ENCODE measurements at places on chromosomes 11 and 22.

GRCh38 chr11:43933608-43934551, 8.6 kb upstream of the C11orf96 start:
- DNase-seq = peak; percentile 70

GRCh38 chr11:108496643-108497256, 1.4 kb downstream of the POGLUT3 start:
- DNase-seq = peak; percentile 21

DNA sequence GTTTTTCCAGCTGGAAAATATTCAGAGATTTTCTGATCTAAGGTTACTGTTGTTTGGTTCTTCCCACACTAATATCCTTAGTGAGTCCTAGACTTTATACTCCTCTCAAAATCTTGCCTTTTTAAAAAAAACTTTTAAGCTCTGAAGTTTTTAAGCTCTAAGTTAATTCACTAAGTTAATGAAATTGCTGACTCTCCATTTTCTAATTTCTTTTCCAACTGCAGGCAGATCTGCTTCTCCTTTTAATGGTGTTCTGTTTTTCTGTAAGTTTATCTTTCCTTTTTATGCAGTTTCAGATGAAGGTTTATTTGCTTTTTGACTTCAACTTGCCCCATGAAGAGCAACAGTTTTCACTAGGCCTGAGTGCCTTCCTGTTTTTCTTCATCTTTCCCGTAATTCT, 125.8 kb upstream of the ARHGAP42 start:
- no peak for DNase-seq

DNA sequence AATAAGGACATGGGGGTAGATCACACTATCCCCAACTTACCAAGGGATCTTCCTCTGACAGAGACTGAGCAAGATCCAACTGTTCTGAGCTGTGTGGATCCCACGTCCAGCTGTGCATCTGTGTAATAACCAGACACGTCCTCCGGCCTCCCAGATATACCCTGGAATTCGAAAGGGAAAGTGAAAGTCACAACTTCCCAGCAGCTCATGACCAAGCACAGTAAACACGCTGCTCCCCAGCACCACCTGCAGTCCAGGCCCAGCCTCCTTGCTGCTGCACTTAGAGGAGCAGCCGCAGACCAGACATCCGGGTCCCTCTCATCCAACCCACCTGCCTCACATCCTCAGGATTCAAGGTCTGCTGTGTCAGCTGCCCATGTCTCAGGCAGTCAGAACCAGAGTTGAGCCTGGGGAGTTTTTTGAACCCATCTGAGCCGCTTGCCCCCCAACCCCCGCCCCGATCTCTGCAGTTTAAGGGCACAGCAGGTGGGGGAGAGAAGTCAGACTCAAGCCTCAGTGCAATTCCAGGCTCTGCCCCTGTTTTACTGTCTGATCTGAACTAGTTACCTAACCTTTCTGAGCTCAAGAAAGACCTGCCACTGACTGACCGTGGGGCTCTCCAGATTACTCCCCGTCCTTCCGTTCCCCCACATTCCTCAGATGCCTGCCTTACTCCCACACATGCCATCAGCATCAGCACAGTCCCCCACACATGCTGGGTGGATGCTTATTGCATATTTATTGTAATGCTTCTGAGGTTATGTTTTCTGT, at the start of gene APOL2:
Gene APOL2, minus strand, starts transcription at position 127 of the 771 bp plus-strand sequence. CDS start 6,365 bp downstream, outside the sequence.
- peak; percentile 94 for DNase-seq

GRCh38 chr11:106789406-106789805, 228.9 kb downstream of the GUCY1A2 start:
- DNase-seq = no peak

GRCh38 chr11:71964641-71965040, 34.1 kb upstream of the IL18BP start:
- no peak for DNase-seq

DNA sequence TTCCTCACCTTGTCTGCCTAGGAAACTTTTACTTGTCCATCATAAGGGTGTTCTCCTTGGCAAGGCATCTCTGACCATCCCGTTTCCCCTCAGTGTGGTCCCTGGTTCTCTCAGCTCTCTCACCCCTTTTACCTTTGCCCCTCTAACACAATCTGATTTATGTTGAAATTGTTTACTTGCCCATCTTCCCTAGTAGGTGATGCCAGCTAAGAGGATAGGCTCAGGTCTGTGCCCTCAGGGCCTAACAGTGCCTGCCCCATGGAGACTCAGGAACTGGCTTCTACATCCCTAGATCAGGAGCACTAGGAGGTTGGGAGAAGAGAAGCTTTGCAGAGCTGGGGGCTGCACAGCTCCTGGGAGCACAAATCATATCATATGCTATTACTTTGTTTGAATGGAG, 21.1 kb upstream of the ALG8 start:
- no peak for DNase-seq

GRCh38 chr22:38203090-38203810, 1.5 kb downstream of the MAFF start:
- DNase-seq = no peak

DNA sequence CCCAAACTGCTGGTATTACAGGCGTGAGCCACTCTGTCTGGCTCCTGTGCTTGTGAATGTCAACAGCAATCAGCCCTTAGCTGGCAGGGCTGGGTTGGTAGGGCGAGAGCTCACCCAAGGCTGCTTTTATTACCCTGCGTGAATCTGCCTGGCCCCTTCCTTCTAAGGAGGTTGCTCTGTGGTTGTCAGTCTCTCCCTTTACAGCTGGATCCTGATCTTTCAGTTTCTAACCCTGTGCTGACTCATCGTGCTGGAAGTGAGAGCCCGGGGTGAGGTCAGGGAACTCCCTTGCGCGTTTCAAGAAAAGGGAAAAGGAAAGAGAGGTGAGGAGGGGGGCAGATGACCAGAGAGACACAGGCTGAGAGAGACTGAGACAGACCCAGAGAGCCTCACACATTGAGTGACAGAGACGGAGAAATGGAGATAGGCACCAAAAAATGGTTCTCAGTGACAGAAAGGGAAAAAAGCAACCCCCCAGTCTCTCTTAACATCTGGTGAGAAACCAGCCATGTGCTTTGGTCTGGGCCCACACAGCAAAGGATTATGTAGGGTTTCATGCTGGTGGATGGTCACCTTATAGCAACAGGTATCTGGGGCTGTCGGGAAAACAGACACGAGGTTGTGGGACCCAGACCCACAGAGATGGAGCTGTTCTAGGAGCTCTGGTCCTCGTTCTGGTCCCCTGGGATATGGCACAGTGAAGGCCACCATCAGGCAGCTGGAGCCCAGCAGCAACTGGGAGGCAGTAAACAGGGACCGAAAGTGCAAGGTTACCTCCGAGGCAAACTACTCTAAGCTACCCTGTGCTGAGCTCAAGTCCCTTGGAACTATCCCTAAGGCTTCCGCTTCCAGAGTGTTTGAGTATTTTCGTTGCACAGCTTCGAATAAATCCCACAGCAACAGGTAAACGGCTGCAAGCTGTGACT, 2.5 kb downstream of the TCN2 start:
- peak; percentile 68 for DNase-seq

DNA sequence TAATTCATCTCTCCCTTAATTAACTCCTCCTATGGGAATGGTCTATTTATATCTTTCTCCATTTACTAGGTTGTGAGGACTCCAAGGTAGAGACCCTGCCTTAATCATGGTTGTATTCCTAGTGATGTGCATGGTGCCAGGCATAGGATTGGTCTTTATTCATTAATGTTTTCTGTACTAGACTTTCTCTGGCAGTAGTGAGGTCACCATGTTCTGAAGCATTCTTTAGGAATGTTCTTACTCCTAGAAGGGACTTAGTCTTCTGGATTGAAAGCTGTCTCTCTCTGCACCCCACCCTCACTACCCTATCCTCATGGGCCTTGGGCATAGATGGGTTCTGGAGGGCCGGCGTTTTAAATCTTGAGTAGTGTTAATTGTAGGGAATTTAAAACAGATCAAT, 10.6 kb upstream of the INSC start:
- no peak for DNase-seq

GRCh38 chr22:29733362-29734201, 13.8 kb downstream of the CABP7 start:
- DNase-seq = no peak

GRCh38 chr22:23754980-23755636, 883 bp upstream of the VPREB3 start:
- DNase-seq = no peak

DNA sequence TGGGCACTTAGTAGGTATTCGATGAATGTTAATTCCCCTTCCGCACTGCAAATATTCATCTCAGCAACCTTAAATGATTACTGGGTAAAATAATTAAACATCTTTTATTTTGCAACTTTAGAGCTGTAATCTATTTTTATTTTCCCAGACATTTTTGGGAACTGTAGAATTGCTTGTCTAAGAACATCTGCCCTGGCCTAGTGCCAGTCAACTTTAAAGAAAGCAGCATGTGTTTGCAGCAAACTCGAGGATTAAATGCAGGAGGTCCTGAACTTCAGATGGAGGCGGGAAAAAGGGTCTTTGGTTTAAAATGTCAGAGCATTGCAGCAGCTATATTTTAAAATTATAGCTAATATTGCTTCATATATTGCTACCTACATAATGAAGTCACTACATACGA, 190.0 kb downstream of the PGR start:
- peak; percentile 20 for DNase-seq

- DNase-seq = peak; percentile 20
Observed at GRCh38 chr11:78646564-78647185, 72.0 kb upstream of the NARS2 start.

- no peak for DNase-seq
Observed at GRCh38 chr11:60866911-60867870, at the start of gene ZP1. ZP1 (plus strand) TSS chr11:60867542; CDS start chr11:60867562, 20 bp downstream.

DNA sequence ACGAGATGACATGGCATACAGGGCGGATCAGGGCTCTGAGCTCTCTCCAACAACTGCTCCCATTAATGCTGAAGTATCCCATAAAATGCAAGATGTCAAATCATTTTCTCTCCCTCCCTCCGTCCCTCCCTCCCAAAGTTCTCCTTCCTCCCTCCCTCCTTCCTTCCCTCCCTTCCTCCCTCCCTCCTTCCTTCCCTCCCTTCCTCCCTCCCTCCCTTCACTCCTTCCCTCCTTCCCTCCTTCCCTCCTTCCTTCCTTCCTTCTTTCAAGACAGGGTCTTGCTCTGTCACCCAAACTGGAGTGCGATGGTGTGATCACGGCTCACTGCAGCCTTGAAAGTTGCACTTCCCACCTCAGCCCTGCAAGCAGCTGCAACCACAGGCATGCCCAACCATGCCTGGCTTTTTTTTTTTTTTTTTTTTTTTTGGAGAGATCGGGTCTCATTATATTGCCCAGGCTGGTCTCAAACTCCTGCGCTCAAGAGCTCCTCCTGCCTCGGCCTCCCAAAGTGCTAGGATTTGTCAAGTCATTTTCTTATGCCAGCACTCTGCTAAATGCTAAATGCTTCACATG, 38.2 kb downstream of the TXN2 start:
- peak; percentile 61 for DNase-seq

DNA sequence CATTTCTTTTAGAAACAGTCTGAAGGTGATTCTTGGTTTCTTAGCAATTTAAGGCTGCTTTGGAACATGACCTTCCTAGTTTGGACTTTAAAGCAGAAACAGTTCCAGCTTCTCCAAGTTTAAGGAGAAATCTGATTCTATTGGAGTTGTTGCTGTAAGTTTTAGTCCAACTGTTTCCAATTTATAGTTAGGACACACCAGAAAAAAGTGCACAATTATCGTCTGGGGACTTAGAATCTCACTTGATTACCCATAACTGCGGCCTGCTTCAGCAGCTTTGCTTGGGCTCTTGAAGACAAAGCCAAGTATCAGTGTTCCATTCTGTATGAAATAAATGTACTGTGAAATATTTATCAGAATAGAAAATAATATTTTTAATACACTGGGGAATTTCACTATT, 246.6 kb downstream of the TMEM135 start:
- DNase-seq = no peak

- DNase-seq = no peak
Observed at GRCh38 chr11:44516688-44517507, 48.6 kb upstream of the CD82 start.

- no peak for DNase-seq
Observed at GRCh38 chr22:30697975-30698374, 3.3 kb downstream of the OSBP2 start.

DNA sequence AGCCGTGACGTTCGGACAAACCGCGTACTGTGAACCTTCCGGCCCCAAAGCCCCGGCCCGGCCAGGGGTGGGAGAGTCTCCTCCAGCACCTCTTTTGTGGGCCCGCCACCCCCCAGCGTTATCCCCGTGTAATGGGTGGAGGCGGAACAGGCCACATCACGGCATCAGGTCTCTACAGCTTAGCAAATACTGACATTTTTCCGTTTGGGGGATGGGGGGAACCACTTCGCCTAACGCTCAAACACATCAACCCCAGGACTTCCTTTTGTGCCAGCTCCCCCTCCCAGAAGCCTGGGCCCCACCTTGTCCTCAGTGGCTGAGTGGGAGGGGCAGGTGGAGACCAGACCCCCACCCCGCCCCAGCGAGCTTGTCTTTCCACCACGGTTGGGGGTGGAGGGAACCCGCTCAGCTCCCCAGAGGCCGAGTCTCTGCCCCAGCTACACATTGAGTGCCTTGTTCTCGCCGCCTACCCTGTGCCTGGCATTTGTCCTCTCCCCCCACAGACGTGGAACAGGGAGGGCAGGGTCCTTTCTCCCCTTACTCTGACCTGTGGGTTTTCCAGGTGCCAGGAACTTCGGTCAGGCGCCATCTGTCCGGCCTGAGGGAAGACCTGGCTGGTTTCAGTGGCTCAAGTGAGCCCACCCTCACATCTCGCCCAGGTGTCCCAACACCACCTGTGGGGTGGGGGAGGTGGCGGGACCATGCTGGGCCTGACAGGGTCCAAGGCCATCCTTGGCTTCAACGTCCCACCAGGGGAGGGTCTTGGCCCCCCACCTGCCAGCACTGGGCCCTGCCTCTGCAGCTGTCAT, 29.6 kb downstream of the SBF1 start:
- DNase-seq = no peak

DNA sequence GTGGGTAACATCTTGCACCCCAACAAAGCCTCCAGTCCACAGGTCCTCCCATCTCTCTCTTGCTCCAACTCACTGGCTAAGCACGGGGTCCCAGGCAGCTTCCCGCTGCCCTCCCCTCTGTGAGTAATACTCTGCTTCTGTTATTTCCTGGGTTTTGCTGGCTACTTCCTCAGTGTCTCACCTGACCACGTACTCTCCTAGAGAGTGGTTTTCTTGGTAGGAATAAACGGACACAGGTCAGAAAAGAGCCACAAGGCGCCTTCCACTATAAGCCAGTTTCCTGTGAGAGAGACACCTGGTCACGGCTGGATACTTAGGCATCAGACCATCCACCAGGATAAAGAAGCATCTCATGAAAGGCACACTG, 36.0 kb downstream of the ARRB1 start:
- no peak for DNase-seq

- DNase-seq = no peak
Observed at GRCh38 chr11:87127101-87127500, 89.4 kb downstream of the TMEM135 start.

DNA sequence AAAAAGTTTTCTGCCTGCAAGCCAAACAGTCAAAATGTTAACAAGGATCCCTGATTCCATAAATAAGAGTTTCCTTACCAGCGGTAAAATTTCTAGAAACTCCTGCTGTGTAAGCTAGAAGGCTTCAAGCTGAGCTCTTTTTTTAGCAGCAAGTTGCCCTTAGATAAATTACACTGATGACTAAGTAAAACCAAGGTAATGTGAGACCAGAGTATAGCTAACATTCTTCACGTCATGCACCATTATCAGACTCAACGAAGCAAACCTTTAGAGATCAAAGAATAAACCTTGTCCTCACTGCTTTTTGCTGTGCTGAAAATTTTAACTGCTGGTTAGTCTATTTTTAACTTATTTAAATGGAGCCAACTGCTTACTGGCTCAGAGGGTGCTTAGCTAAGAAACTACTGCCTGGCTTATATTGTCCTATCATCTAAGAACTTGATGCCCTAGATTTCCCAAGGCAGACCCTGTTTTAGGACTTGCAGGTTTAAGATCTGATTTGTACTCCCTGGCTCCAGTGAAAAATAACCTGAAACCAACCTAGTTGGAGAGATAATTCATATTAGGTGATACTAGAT, 900.7 kb downstream of the JRKL start:
- no peak for DNase-seq
